GOT3 (cell line): ENCODE measurements at places on chromosomes 12 and 14.

DNA sequence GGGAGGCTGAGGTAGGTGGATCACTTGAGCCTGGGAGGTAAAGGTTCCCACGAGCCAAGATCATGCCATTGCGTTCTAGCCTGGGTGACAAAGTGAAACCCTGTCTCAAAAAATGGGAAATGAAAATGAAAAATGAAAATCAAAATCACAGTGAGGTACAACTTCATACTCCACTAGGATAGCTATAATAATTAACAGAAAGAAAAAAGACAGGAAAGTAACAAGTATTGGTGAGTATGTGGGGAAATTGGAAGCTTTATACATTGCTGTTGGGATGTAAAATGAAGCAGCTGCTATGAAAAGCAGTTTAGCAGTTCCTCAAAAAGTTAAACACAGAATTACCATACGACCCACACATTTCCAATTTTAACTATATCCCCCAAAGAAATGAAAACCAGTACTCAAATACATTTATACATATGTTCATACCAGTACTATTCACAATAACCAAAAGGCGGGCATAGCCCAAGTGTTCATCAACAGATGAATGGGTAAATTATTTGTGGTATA is 22.2 kb downstream of the SGPP1 start:
- DNase-seq: no peak

DNA sequence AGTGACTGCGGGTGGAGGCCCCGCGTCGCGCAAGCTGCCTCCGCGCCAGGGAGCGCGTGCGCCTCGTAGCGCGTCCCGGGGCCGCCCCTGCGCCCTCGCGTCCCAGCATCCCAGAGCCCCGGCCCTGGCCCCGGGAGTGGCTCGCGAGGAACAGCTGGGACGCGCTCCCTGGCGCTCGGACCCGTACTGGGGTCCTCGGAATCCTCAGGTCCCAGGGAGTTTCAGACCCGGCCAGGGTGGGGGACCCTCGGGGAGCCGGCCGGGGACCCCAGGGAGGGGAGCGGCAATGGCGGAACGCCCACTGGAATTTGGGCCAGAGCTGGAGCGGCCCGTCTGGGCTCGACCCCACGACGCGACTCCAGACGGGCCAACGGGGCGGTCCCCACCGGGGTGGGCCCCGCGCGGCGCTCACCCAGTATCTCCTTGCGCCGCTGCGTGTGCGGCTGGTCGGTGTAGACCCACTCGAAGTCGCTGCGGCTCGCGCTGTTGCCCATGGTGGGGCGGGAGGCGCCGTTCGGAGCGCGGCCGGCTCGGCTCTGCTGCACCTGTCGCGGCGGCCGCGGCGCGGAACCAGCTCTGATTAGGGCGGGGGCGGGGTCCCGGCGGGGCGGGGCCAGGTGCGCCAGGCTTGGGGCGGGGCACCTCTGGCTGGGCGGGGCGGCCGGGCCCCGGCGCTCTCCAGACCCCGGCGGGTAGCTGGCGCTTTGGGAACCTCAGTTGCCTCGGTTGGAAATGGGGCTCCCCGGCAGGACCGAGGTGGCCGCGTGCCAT is at the start of gene DEGS2:
Gene DEGS2, minus strand, starts transcription at position 552 of the 771 bp plus-strand sequence. Its CDS starts 58 bp downstream, at position 494.
- no peak for DNase-seq

DNA sequence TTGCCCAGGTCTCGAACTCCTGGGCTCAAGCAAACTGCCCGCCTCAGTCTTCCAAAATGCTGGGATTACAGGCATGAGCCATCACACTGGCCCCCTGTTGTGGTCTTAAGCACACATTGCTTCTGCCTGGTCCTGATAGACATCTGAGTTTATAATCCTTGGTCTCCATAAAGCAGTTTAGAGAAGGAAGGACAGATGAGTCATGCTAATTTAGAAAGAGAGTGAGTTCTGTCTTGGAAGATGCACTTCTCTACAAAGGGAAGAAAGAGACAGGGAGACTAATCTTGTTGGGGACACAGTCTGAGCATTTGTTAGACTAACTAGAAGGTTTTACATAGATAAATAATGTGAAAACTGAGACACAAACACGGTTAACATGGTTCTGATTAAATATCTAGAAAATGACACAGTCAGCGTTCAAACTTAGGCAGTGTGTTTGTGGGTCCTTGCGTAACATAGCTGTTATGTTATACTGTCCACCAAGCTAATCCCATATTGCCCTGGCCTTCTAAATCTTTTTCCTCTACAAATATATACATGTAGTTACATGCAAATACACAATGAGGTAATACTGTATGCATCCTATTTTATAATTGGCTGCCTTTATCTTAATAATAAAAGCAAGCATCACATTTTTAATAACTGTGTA is 31.0 kb downstream of the SAMD4A start:
- no peak for DNase-seq

DNA sequence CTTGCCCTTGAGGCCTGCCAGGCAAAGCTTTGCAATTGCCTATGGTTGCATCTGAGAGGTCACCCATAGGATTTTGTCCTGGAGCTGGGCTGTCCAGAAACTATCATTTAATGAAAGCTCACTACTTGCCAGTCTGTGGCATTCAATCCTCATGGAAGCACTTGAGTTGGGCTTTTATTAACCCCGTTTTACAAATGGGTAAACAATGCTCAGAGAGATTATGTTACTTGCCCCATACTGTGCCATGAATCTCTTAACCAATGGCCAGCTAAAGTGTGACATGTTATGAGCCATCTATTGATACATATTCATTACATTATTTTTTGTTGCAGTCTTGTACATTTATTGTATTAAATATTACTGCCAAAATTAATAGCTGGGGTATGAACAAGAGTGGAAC is 35.9 kb downstream of the PDZRN4 start:
- no peak for DNase-seq

DNA sequence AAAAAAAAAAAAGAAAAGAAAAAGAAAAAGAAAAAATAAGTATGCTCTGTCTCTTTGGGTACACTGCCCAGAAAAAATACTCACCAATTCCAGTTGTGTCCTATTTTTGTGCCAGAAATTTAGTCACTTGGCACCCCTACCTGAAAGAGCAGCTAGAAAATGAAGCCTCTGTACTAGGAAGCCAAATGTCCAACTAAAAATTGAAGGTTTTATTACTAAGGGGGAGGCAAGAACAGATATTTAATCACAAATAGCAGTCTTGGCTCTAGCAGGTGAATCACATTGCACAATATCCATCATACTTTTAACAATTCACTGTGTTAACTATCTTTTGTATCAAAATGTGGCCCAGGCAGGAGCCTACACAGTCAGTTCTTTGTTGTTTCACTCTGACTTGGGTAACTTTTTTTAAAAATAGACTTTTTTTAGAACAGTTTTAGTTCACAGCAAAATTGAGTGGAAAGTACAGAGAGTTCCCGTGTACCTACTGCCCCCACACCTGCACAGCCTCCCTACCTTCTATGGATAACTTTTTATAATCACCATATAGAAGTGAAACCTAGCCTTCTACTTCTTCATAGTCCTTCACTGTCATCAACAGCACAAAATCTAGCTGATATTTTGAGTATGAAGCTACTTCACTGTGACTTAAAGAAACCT is 87.1 kb upstream of the ATF7IP start:
- DNase-seq: no peak

DNA sequence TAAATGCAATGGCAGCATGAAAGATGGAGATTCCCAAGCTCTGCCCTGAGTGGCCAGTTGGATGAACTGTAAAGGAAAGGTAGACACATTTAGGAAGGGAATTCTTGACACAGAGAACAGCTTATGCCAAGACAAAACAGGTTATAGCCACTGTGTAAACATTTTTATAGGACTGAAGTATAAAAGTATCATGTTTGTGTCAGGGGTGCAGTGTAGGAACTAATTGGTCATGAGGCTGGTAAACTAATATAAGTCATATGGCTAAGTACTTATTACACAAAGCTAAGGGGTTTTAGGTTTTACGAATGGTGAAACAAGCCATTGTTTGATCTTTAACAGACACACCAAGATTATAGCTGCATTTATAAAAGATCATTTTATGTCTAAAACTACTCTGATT is 207.7 kb upstream of the SLC16A7 start:
- DNase-seq: no peak

DNA sequence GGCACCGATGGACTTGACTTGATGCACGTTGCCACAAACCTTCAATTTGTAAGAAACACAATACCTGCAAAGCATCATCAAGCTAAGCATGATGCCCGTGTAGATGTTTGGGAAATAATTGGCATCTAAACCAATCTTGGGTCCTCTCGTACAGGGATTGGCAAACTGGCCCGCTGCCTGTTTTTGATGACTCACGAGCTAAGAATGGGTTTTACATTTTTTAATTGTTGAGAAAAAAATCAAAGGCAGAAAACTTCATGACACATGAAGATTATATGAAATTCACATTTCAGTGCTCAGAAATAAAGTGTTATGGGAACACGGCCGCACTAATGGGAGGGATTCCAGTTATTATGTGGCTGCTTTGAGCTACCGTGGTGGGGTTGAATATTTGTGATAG is 10.9 kb downstream of the MTA1 start:
- no peak for DNase-seq
